ENCODE measurements at places on chromosomes 6 and 20.
A peak's percentile ranks its signal among the peaks of the same experiment; 100 is the strongest.

DNA sequence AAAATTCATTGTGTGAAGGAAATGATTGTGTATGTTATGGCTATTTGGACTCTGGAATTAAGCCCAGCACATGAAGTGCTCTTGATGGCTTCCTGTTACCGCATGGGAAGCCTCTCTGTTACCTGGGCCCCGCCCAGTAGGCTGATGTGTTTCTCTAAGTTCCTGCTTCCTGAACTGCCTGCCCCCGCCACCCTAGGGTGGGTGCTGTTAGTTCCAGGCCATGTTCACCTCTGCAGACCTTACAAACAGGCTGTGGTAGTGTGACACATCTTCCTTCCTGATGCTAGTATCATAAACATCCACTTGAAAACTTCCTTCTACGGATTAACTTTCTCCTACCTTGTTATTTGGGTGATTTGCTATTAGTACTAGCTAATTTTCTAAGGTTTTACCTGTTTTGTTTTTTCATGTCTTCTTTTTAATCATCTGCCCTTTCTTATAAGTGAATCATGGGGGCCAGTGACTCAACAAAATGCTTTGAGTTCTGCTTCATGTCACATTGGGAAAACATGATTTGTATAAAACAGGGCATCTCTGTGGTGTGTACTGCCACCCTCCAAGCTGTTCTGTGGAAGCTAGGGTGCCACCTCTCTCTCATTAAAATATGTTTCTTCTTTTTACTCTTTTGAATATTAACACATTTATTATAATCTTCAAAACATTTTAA lies 40.6 kb downstream of the SH3BGRL2 start:
- peak overlapping the region; percentile 97 for H3K27ac ChIP-seq
- no peaks in the 10 kb centered on the region for H3K27me3 ChIP-seq
- peaks cover 26% of the 10 kb centered on the region for H3K36me3 ChIP-seq
- H3K4me3 ChIP-seq, result peak overlapping the region; percentile 11
- peak; percentile 88 for DNase-seq

GRCh38 chr6:148885136-148885865 lies 138.5 kb downstream of the UST start:
- H3K4me3 ChIP-seq, result no peak overlapping the region
- H3K27me3 ChIP-seq, result no peaks in the 10 kb centered on the region
- no peaks in the 10 kb centered on the region for H3K36me3 ChIP-seq
- no peak overlapping the region for H3K27ac ChIP-seq

GRCh38 chr6:105624021-105624420 lies 221.1 kb upstream of the PREP start:
- no peaks in the 10 kb centered on the region for H3K4me1 ChIP-seq
- H3K36me3 ChIP-seq, result no peaks in the 10 kb centered on the region
- H3K4me3 ChIP-seq, result no peak overlapping the region
- no peak for DNase-seq
- H3K27me3 ChIP-seq, result no peaks in the 10 kb centered on the region

- no peak overlapping the region for H3K27ac ChIP-seq
- H3K4me3 ChIP-seq, result peak overlapping the region; percentile 49
- H3K4me1 ChIP-seq, result peaks cover 25% of the 10 kb centered on the region
- peaks cover 32% of the 10 kb centered on the region for H3K27me3 ChIP-seq
Measured at GRCh38 chr20:64057628-64058498, 5.1 kb upstream of the TCEA2 start.

DNA sequence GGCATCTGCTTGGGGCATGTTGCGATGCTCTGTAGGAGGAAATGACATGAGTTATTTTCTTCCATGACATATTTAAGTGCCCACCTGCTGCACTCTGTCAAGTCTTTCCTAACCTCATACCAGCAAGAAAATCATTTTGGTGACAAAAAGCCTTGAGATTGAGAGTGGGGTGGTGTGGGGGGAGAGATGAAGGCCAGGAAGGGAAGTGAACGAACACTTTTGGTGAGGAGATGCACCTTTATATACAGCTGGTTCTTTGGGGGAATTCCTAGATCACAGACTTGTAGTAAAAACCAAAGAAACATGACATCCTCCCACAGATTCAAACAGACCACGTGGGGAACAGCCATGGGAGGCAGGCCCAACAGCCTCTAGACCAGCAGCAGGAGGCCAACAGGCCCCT lies 26.1 kb downstream of the NCOA5 start:
- H3K27me3 ChIP-seq, result no peaks in the 10 kb centered on the region
- peaks cover 55% of the 10 kb centered on the region for H3K36me3 ChIP-seq
- H3K4me3 ChIP-seq, result no peak overlapping the region
- no peak for DNase-seq

Data from Calu3 (cell line).